ENCODE measurements at places on chromosomes 13 and 19. TPM values are rescaled to one million over a fixed set of nuclear protein-coding genes. Genes with fewer than 3 reads are reported as not detected.

Gene ZIM2
- not detected for total RNA-seq

Gene AP1M2
- total RNA-seq: not detected

DNA sequence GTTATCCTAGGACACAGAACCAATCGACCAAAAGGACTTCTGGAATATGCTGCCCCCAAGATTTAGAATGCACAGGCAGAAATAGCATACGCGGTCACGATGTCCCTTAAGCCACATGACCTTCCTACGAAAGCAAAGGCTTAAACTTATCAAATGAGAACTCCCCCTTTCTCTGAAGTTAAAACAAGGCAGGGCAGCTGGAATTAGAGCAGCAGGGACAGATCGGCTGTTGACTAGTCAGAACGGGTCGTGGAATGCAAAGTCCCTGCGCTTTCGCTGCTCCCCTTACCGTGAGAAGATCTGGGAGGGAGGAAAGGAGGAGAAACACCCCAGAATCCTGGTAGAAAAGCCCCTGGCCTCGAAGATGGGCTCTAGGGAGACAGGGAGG, 799 bp upstream of the USPL1 start:
- no peaks in the 10 kb centered on the region for H3K36me3 ChIP-seq
- H3K4me3 ChIP-seq: peak overlapping the region; percentile 93
- no peaks in the 10 kb centered on the region for H3K27me3 ChIP-seq
- peaks cover 37% of the 10 kb centered on the region for H3K4me1 ChIP-seq
- DNase-seq: peak; percentile 94

DNA sequence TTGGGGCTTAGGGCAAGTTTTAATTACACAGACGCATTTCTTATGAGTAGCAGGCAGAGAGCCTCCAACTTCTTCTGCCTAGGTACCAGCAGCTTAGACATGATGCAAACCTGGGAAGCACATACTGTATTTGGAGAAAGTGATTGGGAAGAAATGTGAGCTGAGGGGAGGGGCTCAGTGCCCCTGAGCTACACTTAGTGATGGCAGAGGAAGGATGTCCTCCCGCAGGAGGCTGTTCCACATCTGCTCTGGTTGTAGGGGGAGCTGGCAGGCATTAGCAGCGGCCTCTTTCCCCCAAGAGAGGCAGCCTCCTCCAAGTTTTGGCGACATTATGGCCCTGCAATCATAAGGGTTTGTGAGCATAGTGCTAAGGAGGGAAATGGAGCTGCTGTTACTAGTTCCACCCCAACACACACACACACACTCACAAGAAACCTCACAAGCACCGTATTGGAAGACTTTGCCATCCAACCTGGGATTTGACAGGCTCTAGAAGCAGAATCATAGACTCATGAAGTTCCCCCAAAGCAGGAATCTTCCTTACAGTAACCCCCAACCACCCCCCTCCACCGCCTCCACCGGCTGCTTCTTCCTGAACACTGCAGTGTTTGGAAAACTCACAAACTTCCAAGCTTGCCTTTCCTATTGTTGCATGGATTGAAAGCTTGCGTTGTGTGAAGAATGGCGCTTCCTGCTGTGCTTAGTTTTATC, 3.3 kb downstream of the ALOX5AP start:
- no peak for DNase-seq
- no peak overlapping the region for H3K4me3 ChIP-seq
- no peaks in the 10 kb centered on the region for H3K27me3 ChIP-seq
- no peaks in the 10 kb centered on the region for H3K36me3 ChIP-seq

- no peaks in the 10 kb centered on the region for H3K36me3 ChIP-seq
- no peak overlapping the region for H3K27ac ChIP-seq
- H3K27me3 ChIP-seq: no peaks in the 10 kb centered on the region
Observed at GRCh38 chr13:75860935-75861334, 224.8 kb downstream of the LMO7 start.

Gene CAPN12
- total RNA-seq: 2.1 TPM

Gene KLF16
- 7.9 TPM for total RNA-seq

- H3K27me3 ChIP-seq: no peaks in the 10 kb centered on the region
- no peaks in the 10 kb centered on the region for H3K36me3 ChIP-seq
- H3K27ac ChIP-seq: no peak overlapping the region
- DNase-seq: no peak
Observed at GRCh38 chr13:30151388-30151787, 156.0 kb downstream of the KATNAL1 start.

Gene KLK12
- total RNA-seq: not detected

DNA sequence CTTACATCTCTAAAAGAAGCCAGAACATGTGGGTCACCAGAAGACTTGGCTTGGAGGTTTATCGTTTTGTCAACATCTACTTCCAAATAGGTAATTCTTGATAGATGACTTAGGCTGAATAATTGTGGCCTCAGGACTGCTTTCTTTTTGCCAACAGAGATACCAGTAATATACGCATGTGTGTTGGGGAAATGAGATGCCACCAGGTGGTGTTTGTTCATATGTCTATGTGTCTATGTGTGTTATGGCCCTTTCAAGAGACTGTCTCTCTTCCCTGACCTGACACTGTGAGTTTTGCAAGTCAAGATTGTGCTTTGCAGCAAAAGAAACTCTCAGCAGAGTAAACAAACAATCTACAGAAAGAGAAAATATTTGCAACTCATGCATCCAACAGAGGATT, 31.6 kb upstream of the METTL21C start:
- H3K27me3 ChIP-seq: no peaks in the 10 kb centered on the region
- no peak overlapping the region for H3K4me3 ChIP-seq
- no peaks in the 10 kb centered on the region for H3K4me1 ChIP-seq
- no peaks in the 10 kb centered on the region for H3K36me3 ChIP-seq

DNA sequence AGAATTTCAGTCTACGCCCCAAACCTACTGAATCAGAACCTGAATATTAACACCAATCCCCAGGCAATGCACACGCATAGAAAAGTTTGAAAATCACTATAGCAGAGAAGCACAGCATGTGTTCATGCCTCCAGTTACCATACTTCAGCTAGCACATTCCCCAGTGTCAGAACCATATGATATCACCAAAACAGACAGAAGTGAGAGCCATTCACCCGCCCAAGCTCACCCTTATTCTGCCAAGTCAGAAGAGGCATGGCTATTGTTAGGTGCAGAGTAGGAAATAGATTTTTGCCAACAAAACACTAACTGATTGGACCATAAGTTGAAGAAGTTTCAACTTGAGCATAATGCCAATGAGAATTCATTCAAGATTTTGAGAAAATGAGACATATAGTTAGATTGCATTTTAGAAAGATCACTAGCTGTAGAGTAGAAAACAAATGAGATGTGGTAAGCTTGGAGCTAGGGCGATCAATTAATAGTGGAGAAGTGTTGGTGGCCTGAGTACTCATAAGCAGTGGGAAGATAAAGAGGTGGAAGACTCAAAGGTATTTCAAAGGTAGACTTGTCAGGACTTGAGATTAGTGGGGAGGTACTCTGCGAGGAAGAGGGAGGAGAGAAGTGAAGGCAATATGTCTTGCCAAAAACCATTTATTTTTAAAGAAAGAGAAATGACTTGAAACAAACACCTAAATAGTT, 492.4 kb downstream of the SUCLA2 start:
- no peaks in the 10 kb centered on the region for H3K4me1 ChIP-seq
- DNase-seq: no peak
- no peak overlapping the region for H3K27ac ChIP-seq
- no peak overlapping the region for H3K4me3 ChIP-seq

- no peaks in the 10 kb centered on the region for H3K27me3 ChIP-seq
- peaks cover 64% of the 10 kb centered on the region for H3K4me1 ChIP-seq
- H3K4me3 ChIP-seq: no peak overlapping the region
- peak overlapping the region; percentile 88 for H3K27ac ChIP-seq
- no peak for DNase-seq
- peaks cover 22% of the 10 kb centered on the region for H3K36me3 ChIP-seq
Observed at GRCh38 chr19:2034729-2035589, 16.1 kb downstream of the MKNK2 start.

Gene CBLC
- not detected for total RNA-seq

- H3K36me3 ChIP-seq: no peaks in the 10 kb centered on the region
- peak; percentile 79 for DNase-seq
- no peaks in the 10 kb centered on the region for H3K4me1 ChIP-seq
Observed at GRCh38 chr13:30045916-30046704, 195.7 kb upstream of the UBL3 start.

Gene GTF2F1
- total RNA-seq: 53.3 TPM

Gene ZNF492
- total RNA-seq: under 0.01 TPM

Gene FUT2
- not detected for total RNA-seq

- peaks cover 5% of the 10 kb centered on the region for H3K36me3 ChIP-seq
- H3K27me3 ChIP-seq: no peaks in the 10 kb centered on the region
- no peak for DNase-seq
- H3K27ac ChIP-seq: no peak overlapping the region
- H3K4me1 ChIP-seq: no peaks in the 10 kb centered on the region
Observed at GRCh38 chr13:31320946-31321345, 121.2 kb downstream of the B3GLCT start.

- DNase-seq: peak; percentile 91
- no peak overlapping the region for H3K4me3 ChIP-seq
- H3K36me3 ChIP-seq: no peaks in the 10 kb centered on the region
- peaks cover 34% of the 10 kb centered on the region for H3K4me1 ChIP-seq
Observed at GRCh38 chr13:110136660-110137585, 170.0 kb downstream of the COL4A1 start.

GRCh38 chr19:28425046-28425931, 787.7 kb downstream of the UQCRFS1 start:
- no peak overlapping the region for H3K27ac ChIP-seq
- no peaks in the 10 kb centered on the region for H3K27me3 ChIP-seq
- no peak overlapping the region for H3K4me3 ChIP-seq
- no peak for DNase-seq
- no peaks in the 10 kb centered on the region for H3K36me3 ChIP-seq

DNA sequence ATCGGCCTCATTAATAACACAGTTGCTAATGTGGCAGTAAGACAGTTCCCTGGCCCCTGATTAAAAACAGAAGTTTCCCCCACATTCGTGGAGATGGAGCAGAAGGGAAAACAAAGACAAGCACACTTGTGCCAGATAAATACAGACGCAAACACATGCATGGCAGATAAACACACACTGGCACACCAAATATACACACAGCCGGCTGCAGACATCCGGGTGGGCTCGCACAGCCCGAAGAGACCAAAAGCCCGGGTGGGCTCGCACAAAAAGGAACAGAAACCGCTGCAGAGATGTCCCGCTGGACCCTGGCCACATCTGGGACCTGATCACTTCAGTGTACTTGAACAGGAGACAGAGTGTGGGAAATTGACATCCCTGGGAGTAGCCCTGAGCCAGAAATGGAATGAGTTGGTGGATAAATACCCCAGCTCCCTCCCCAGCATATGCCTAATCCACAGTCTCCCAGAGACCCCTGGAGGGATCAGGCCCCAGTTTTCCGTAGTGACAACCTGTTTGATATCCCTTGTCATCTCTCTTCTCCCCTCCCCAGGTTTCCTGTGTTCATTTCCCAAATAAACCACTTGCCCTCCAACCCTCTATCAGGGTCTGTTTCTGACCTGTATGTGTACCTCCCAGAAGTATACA, 36.0 kb upstream of the ADGRE5 start:
- no peak for DNase-seq
- H3K36me3 ChIP-seq: no peaks in the 10 kb centered on the region
- no peaks in the 10 kb centered on the region for H3K27me3 ChIP-seq
- no peak overlapping the region for H3K4me3 ChIP-seq

- H3K36me3 ChIP-seq: peaks cover 19% of the 10 kb centered on the region
- peaks cover 3% of the 10 kb centered on the region for H3K4me1 ChIP-seq
- DNase-seq: peak; percentile 94
- H3K27ac ChIP-seq: peak within 1 kb of the TSS; percentile 89
- no peaks in the 10 kb centered on the region for H3K27me3 ChIP-seq
Observed at GRCh38 chr19:41218615-41219507, at the start of gene AXL. TSS of gene AXL (plus strand) at chr19:41219223. CDS start at chr19:41219393, 170 bp downstream.

DNA sequence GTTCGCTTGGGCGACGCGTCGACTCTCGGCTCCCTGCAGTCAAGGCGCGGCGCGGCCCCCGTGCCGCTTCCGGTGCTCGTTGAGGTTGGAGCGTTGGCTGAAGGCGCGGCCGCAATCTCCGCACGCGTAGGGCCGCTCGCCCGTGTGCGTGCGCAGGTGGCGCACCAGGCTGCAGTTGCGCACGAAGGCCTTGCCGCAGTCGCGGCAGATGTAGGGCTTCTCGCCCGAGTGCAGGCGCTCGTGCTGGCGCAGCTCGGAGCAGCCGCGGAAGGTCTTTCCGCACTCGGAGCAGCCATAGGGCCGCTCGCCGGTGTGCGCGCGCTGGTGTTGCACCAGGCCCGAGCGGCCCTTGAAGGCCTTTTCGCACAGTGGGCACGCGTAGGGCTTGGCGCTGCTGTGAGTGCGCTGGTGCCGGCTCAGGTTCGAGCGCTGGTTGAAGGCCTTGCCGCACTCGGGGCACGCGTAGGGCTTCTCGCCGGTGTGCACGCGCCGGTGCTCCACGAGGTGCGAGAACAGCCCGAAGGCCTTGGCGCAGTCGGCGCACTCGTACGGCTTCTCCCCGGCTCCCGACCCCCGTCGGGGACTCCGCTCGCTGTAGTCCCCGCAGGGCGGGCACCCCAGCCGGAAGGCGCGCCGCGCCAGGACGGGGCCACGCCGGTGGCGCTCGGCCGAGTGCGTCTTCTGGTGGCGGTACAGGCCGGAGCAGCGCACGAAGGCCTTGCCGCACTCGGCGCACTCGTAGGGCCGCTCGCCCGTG, 5.3 kb upstream of the ZNF497 start:
- DNase-seq: no peak
- no peak overlapping the region for H3K4me3 ChIP-seq
- H3K27me3 ChIP-seq: peaks cover 24% of the 10 kb centered on the region

DNA sequence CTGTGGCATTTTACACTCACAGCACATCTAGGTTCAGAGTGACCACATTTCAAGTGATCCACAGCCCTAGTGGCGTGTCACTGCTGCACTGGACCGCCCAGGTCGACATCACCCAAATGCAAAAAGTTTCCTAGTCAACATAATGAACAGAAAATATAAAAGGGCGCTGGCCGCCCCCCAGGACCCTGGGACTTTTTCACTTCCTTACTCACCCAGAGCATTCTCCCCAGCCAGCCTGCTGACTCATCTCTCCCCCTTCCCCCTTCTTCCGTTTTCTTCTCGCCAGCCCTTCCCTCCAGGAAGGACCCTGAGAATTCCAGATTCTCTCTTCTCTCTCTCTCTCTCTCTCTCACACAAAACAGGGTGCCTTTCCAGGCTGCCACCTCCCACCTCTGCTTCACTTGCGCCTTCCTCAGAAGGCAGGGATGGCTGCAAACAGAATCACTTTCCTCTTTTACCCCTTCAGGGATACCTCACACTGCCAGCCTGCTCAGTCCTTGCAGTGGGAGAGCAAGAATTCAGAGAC, 21.0 kb upstream of the GRWD1 start:
- no peaks in the 10 kb centered on the region for H3K27me3 ChIP-seq
- H3K27ac ChIP-seq: no peak overlapping the region
- H3K36me3 ChIP-seq: no peaks in the 10 kb centered on the region
- no peaks in the 10 kb centered on the region for H3K4me1 ChIP-seq
- no peak for DNase-seq

GRCh38 chr13:48562296-48563066, 29.6 kb upstream of the RCBTB2 start:
- peak; percentile 24 for DNase-seq
- no peak overlapping the region for H3K4me3 ChIP-seq
- H3K27ac ChIP-seq: no peak overlapping the region
- no peaks in the 10 kb centered on the region for H3K27me3 ChIP-seq

Gene NRTN
- total RNA-seq: 28.7 TPM

Gene VN1R2
- total RNA-seq: not detected

Gene OSCAR
- 1.7 TPM for total RNA-seq

Gene GIPR
- total RNA-seq: not detected

GRCh38 chr13:113604186-113604585, 19.6 kb downstream of the TFDP1 start:
- H3K36me3 ChIP-seq: no peaks in the 10 kb centered on the region
- no peak overlapping the region for H3K4me3 ChIP-seq
- no peak for DNase-seq
- H3K4me1 ChIP-seq: no peaks in the 10 kb centered on the region
- H3K27ac ChIP-seq: no peak overlapping the region
- H3K27me3 ChIP-seq: no peaks in the 10 kb centered on the region

Gene PTGIR
- 9.1 TPM for total RNA-seq

Gene KMT5C
- 8.0 TPM for total RNA-seq
